ENCODE measurements at places on chromosomes 16 and 17.

GRCh38 chr16:74982256-74982655, 2.7 kb downstream of the WDR59 start:
- no peak for DNase-seq

DNA sequence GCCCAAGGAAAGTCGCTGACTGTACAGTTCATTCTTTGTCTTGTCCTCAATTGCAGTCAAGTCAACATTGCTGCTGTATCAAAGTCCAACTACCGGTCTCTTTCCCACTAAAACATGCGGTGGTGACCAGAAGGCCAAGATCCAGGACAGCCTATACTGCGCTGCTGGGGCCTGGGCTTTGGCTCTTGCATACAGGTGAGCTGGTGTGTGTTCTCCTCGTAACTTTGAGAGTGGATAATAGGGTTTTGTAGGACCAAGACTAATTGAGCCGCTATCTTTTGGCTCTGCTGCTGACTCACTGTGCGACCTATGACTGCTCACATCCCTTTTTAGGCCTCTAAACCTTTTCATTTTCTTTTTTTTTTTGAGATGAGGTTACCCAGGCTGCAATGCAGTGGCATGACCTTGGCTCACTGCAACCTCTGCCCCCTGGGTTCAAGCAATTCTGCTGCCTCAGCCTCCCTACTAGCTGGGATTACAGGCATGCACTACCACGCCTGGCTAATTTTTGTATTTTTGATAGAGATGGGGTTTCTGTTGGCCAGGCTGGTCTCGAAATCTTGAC, 38.7 kb downstream of the PHKB start:
- no peak for DNase-seq

GRCh38 chr17:68832109-68832802, 122.9 kb downstream of the ABCA8 start:
- no peak for DNase-seq

DNA sequence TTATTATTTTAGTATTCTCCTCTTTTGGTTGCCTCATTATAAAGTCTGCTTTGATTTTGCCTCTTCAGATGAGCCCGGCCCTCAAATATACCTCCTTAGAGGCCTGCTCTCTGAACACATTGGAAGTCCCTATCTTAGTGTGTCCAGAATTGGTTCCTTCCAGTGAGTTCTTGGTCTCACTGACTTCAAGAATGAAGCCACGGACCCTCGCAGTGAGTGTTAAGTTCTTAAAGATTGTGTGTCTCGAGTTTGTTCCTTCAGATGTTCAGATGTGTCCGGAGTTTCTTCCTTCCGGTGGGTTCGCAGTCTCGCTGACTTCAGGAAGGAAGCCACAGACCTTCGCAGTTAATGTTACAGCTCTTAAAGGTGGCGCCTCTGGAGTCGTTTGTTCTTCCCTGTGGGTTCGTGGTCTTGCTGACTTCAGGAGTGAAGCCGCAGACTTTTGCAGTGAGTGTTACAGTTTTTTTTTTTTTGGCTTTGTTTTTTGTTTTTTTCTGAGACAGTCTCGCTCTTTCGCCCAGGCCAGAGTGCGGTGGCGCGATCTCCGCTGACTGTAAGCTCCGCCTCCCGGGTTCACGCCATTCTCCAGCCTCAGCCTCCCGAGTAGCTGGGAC, 45.8 kb upstream of the NOS2 start:
- peak; percentile 31 for DNase-seq

- DNase-seq: peak; percentile 81
Observed at GRCh38 chr16:68064791-68065365, 20.3 kb upstream of the NFATC3 start.

- DNase-seq: no peak
Observed at GRCh38 chr17:1563786-1564613, 1.4 kb upstream of the PITPNA start.

DNA sequence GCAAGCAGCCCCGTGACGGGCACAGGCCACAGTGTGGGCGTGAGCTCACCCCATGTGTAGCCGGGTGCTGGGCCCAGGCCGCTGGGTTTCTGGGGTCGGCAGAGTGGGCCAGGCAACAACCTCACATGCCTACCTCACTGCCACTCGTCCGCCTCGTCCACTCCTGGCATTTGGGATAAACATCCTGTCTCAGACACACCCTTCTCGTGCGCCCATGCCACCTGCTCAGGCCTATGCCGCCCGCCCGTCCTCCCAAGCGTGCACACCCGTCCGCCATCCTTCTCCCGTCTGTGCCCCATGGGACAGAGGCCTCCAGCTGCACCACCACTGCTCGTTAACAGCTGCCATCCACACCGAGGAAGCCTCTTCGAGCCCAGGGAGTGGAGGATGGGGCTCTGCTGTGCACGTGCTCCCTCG, 64.3 kb downstream of the KLHDC4 start:
- DNase-seq: no peak

GRCh38 chr16:52613508-52613907, 66.6 kb upstream of the TOX3 start:
- DNase-seq: no peak

- peak; percentile 36 for DNase-seq
Observed at GRCh38 chr17:8629371-8630226, 926 bp downstream of the MYH10 start.

DNA sequence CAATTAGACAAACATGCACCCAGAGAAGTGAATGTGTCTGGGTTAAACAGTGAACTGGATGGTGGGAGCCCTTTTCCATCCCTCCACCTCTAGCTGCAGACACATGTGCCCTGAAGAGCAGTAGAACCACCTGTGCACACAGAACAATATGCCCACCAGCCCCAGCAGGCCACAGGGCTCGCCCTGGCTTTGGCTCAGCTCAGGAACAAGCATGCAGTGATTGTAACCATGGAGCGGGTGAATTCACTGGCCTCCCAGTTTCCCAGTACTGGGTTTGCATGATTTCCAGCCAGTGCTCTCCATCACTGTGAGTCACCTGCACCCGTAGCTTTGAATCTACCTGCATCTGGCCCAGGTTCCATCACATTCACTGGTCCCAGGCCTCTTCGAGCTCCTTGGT, 5.2 kb downstream of the GPR179 start:
- no peak for DNase-seq

DNA sequence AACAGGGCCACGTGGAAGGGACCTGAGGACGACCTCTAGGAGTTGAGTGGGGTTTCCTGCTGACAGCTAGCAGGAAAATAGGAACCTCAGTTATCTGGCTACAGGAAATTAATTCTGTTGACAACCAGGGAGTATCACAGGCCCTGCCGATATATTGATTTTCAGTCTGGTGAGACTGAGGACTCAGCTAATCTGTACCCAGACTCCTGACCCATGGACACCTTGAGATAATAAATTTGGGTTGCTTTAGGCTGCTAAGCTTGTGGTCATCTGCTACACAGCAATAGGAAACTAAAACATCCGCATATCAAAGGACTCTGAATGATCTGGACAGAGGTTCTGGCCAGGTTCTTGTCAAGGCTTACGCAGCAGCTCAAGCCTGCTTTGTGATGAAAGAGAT, 80.8 kb upstream of the CNEP1R1 start:
- DNase-seq: no peak

GRCh38 chr17:38746004-38746848, 1.9 kb downstream of the PCGF2 start:
- no peak for DNase-seq

- no peak for DNase-seq
Observed at GRCh38 chr16:30509081-30509765, 17.1 kb downstream of the ZNF768 start.

GRCh38 chr16:74477226-74477625, 55.9 kb upstream of the CLEC18B start:
- no peak for DNase-seq

DNA sequence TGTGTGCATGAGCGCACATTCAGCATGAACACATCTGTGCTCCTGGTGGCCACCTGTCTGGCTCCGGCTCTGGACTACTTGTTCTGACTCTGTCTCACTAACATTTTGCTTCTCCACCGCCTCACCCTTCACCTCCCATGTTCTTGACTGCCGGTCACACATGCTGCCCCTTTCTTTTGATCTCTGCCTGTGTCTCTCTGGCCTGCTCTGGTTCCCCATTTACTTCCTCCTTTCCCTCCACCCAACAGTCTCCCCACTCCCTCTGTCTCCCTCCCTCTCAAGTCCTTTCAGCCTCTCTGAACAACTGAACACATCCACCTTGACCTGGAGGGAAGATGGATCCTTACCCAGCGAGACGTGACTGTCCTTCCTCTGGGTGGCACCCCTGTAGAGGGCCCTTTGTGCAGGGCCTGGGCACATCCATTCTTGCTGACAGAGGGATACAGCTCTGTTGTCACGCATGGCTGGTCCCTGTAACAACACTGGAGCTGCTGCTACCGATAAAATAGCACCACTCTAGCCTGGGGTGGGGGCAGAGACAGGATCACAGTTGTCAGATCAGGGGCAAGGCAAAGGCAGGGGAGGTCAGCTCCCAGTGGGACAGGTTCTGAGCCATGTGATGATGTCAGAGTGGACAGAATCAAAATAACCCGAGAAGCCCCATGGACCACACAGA, 11.0 kb downstream of the ZSCAN32 start:
- DNase-seq: no peak

DNA sequence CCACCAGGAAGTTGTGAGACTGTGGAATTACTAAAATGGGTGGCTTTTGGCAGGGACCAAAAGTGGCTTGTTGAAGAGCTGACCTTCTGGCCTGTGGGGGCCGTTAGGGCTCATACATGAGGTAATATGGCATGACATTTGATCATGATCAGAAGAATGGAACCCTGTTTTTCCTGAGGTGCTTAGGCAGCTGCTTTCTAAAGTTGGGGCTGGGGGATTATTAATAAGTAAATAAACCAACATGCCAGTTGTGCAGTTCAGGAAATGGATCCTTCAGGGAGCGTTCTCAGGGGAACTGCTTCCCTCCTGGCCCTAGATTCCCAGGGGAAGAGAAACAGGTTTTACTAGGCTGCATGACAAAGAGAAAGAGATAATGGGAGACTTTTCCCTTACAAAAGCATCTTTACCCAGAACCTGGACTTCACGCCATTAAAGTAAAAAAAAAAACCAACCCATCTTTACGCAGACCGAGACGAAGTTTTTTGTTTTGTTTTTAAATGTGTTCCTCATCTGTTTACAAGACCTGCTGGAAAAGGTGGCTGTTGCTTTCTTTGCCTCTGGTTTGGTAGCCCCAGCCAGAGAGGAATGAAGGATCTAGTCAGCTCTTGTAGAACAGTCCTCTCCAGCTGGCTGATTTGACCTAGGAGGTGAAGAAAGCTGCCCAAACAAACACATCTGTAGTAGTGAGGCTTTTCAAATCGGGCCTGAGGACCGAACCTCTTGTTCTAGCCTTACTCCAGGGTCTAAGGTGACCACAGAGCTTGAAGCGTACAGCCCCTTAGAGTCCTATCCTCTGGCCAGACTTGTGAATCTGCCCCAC, 22.7 kb downstream of the YPEL2 start:
- DNase-seq: no peak

DNA sequence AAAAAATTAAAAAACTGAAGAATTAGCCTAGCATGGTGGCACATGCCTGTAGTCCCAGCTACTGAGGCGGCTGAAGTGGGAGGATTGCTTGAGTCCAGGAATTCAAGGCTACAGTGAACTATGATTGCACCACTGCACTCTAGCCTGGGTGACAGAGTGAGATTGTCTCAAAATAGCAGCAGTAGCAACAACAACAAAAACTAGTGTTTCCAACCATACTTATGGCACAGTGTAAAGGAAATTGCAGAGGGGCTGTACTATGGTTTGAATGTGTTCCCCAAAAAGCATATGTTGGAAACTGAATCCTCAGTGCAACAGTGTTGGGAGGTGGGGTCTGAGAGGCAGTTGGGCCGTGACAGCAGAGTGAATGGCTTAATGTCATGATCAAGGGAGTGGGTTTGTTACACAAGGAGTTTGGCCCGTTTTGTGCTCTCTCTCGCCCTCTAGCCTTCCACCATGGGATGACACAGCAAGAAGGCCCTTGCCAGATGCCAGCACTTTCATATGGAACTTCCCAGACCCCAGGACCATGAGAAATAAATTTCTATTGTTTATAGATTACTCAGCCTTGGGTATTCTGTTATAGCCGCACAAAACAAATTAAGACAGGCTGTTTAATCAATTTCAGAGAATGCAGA, 70.0 kb downstream of the PGS1 start:
- peak; percentile 37 for DNase-seq

DNA sequence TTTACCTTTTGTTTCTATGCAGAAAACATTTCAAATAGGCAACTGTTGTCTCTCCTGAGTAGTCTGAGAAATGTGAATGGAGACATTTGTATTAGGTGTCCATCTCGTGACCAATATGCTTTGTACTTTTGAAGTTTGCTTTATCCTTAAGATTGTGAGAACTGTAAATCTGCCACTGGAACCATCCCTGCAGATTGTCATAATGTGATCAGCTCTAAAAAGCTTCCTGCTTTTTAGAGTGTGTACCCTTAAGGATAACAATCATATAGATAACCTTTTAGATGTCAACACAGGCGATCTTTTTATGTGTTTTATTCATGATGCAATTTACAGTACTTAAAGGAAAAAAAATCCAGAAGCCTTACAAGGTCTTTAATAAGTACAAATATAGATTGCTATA, 63.5 kb downstream of the PRKCA start:
- no peak for DNase-seq

- no peak for DNase-seq
Observed at GRCh38 chr16:87832137-87832527, 37.2 kb downstream of the SLC7A5 start.

- no peak for DNase-seq
Observed at GRCh38 chr16:47363761-47364160, 97.1 kb downstream of the ITFG1 start.

DNA sequence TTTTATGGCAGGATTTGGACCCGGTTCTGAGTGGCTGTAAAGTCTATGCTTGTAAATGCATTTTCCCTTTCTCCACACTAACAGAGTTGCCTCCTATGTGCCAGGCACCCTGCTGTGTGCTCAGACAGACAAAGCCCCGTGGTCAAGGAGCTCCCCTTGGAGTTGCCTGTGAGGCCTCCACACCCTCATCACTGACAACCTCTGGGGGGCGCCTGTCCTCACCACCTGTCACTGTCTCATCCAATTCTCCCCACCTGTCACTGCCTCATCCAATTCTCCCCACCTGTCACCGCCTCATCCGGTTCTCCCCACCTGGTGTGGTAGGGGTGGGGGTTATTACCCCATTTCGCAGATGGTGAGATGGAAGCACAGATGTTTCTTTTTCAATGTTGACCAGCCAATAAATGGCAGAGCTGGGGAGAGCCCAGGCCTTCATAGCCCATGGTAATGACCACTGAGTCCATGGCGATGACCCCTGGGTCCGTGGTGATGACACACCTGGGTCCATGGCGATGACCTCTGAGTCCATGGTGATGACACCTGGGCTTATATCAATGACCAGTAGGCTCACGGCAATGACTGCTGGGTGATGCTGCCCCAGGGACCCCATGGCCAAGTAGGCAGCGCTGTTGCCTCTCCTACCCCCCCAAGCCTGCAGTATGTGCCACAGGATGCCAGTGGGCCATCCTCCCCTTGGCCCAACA, 150.1 kb downstream of the IRF8 start:
- peak; percentile 28 for DNase-seq

DNA sequence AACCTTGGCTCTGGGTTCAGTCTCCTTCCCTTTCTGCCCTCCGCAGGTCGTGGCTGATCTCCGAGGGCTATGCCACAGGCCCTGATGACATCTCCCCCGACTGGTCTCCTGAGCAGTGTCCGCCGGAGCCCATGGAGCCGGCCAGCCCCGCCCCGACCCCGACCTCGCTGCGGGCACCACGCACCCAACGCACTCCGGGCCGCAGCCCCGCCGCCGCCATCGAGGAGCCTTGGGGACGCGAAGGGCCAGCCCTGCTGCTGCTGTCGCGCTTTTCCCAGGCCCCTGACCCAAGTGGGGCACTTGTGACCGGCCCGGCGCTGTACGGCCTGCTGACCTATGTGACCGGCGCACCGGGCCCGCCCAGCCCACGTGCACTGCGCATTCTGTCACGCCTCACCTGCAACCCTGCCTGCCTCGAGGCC, 5.1 kb downstream of the ARMC5 start:
- DNase-seq: no peak

- DNase-seq: no peak
Observed at GRCh38 chr16:84461029-84461412, 43.4 kb downstream of the MEAK7 start.

All from activated CD4-positive, alpha-beta T cell treated with anti-CD3 and anti-CD28 coated beads for 48 hours (primary cell).